ENCODE measurements at places on chromosomes 5 and 9.

DNA sequence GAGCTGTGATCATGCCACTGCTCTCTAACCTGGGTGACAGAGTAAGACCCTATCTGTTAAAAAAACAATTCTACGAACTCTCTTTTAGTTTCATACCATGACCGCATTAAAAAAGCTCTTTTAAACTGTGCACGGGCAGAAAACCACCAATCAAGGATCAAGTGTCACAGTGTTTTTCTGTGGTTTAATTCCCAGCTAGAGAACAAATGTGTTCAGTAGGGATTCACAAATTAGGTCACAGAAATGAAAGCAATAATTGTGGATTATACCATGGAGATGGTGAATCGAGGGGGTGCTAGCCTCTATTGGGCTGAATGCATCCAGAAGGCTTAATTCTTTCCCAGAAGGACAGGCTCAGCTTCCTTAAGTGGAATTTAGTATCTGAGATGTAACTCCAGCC lies 79.1 kb downstream of the ATG10 start:
- DNase-seq: no peak

DNA sequence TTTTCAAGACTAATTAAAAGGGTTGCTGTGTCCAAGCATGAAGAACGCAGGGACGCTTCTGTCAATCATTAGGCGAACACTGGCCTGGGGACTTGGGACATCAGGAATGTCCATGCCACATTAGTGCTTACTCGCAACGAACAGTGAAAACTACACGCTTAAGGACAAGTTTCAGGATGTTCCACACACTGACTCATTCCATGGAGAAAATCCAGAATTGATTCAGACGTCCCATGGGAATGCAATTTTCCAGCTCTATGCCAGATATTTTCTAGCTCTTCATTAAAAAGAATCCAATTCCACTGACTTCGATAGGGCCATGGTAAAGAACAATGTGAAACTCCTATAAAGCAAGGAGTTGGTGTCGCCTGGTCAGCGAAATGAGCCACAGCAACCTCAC lies 98.2 kb downstream of the CAMSAP1 start:
- peak; percentile 59 for DNase-seq

DNA sequence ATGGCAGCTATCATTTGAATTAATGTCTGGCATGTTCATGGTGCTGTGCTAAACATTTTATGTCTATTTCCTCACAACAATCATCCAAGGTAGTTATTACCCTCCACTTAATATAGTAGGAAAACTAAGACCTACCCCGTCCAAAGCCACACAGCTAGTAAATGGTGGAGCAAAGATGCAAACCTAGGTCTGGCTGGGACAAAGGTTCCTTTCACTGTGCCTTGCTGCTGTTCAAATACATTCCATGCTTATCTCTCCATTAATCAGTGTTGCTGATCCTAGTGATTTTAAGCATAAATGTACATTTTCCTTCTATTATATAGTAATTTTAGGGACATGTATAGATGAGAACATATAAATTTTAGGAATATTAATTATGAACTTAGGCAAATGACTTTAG lies 38.7 kb downstream of the CCDC125 start:
- DNase-seq: no peak

DNA sequence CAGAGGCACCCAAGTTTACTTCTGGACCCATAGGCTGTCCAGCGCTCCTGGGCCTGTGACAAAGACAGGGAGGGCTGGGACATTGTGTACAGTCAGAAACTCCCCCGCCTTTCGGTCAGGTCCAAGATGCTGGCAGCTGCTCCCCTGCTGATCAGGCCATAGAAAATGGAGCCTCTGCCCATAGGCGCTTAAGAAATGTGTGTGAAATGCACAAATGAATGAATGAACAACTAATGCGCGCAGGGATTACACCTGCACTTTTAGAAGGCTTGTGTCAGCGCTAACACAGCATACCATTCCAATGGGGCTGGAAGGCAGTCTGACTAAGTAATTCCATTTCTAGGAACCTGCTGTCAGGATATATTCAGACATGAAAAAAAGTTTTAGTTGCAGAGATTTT lies 16.3 kb downstream of the PTPN3 start:
- DNase-seq: no peak

- DNase-seq: no peak
Observed at GRCh38 chr5:149138182-149138923, 2.9 kb upstream of the ABLIM3 start.

DNA sequence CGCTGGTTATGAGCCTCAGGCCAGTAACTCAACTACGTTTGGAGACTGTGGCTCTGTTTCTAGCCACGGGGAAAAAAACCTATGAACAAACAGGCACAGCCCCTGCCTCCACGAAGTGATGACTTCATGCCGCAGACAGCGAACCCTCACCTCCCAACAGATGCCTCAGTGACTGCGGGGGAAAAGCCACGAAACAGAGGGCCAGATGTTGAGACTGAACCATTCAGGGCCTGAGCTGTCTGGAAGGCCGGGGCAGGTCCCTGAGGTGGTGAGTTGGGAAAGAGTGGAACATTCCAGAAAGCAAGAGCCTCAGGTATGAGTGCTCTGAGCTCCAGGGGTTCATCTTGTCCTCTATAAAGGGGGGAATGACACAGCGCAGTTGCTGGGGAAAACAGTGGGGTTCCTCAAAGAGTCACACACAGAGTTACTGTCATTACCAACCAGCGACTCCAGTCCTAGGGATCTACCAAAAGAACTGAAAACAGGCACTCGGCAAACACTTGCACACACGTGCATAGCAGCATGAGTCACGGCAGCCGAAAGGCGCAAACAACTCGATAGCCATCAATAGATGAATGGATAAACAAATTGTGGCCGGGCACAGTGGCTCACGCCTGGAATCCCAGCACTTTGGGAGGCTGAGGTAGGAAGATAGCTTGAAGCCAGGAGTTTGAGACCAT lies 15.3 kb downstream of the PLPP7 start:
- DNase-seq: no peak

DNA sequence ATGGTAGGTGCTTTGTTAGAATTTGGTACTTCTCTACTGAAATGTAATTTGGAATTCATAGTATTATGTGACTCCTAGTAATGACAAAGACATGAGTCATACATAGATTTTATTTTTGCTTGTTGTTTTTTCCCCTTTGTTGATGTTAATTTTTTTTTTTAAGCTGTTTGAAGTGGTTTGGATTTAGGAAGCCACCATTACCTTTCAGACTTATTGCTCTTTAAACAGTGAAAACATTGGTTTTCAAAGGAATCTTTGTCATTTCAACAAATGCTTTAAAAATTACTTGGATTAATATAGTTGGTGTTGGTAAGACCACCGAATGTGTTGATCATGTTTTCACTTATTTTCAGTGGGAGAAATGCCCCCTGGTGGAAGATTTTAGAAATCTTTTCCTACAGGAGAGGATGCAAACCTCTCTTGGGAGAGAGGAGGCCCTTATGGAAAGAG lies 170.1 kb upstream of the PITX1 start:
- DNase-seq: no peak

- DNase-seq: peak; percentile 22
Observed at GRCh38 chr5:176629853-176630680, at the start of the genes EIF4E1B and SNCB. Gene EIF4E1B, plus strand, starts transcription at chr5:176630675. Its CDS starts 12,113 bp downstream, at chr5:176642788. Gene SNCB, minus strand, starts transcription at chr5:176630534. Its CDS starts 880 bp downstream, at chr5:176629654.

DNA sequence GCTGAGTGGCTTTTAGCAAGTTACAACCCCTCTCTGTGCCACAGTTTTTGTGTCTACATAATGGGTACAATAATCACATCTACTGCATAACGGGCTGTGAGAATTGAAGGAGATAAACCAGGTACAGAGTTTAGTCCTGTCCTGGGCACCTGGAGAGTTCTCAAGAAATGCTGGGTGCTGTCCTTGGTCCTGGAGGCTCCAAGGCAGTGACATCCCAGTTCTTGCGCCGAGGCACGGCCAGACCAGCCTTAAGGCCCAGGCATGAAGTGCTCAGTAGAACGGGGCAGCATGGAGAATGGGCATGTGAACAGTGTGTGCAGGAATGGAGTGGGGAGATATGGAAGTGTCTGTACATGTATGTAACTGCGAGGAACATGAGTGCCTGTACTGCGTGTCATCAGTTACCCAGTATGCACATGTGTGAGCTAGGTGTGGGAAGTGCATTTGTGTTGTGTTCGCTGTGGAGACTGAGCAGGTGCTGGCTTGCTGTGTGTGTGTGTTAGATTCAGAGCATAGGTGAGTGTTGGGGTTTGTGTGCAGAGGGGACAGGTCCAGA lies 6.3 kb upstream of the UNC5A start:
- DNase-seq: no peak

GRCh38 chr5:17316970-17317459 lies 99.6 kb downstream of the BASP1 start:
- DNase-seq: peak; percentile 98

GRCh38 chr9:135979547-135980166 lies 18.5 kb upstream of the UBAC1 start:
- no peak for DNase-seq

GRCh38 chr5:22598796-22599195 lies 254.3 kb downstream of the CDH12 start:
- DNase-seq: no peak

GRCh38 chr5:176812269-176813259 lies 2.2 kb downstream of the UNC5A start:
- DNase-seq: no peak

GRCh38 chr9:95486318-95486717 lies 30.5 kb downstream of the PTCH1 start:
- no peak for DNase-seq

Measured in fibroblast of gingiva (primary cell).